ENCODE measurements at places on chromosomes 4 and X. TPM values are rescaled to one million over a fixed set of nuclear protein-coding genes. Genes with fewer than 3 reads are reported as not detected.

Gene IL13RA1
- 27.8 TPM for polyA plus RNA-seq

Gene MAGEA2
- polyA plus RNA-seq, result not detected

Gene EVC2
- polyA plus RNA-seq, result 1.1 TPM

Gene GRIA2
- not detected for polyA plus RNA-seq

Gene CHRDL1
- not detected for polyA plus RNA-seq

Gene ERCC6L
- polyA plus RNA-seq, result 4.1 TPM

DNA sequence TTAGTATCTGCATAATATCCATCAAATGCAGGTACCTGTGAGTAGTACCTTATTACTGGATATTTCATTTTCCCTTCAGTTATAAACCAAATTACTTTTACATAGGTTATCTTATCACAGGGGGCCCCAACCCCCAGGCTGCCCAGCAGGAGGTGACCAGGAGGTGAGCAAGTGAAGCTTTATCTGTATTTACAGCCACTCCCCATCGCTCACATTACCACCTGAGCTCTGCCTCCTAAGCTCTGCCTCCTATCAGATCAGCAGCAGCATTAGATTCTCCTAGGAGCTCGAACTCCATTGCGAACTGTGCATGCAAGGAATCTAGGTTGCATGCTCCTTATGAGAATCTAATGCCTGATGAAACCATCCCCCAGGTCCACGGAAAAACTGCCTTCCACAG lies 6.3 kb downstream of the PRSS12 start:
- peaks cover 13% of the 10 kb centered on the region for H3K4me1 ChIP-seq
- H3K36me3 ChIP-seq, result no peaks in the 10 kb centered on the region
- no peaks in the 10 kb centered on the region for H3K27me3 ChIP-seq
- no peak for DNase-seq
- H3K27ac ChIP-seq, result no peak overlapping the region

DNA sequence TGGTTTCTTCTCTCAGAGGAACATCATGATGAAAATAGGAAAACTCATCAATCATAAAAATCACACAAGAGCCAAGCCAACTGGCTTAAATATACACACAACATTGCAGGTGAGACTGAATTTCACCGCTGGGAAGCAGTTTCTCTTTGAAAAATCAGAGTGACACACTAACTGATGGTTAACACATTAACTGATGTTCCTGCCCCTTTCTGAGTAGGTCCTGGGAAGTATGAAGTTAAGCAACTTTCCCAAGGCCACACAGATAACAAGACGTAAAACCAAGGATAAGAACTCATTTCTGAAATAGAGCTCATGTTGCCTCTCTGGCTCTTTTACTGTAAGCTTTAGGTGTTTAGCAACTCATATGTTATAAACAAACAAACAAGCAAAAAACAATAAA lies 813.7 kb upstream of the HS3ST1 start:
- DNase-seq, result no peak
- H3K27ac ChIP-seq, result no peak overlapping the region
- H3K4me3 ChIP-seq, result no peak overlapping the region

DNA sequence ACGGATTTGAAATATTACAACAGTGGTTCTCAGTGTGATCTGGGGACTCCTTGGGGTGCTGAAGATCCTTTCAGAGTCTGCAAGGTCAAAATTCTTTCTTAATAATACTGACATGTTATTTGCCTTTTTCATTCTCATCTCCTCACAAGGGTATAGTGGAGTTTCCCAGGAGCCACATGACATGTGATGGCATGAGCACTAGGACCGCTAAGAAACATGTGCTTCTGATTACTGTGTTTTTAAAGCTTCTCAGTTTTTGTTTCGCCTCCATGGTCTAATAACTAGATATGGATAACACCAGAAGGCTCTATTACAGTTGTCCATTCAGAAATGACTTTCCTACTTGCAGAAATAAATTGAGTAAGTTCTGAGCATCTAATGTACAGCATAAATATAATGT lies 156.1 kb downstream of the RAB28 start:
- no peak overlapping the region for H3K4me3 ChIP-seq
- no peaks in the 10 kb centered on the region for H3K27me3 ChIP-seq
- no peak overlapping the region for H3K27ac ChIP-seq

DNA sequence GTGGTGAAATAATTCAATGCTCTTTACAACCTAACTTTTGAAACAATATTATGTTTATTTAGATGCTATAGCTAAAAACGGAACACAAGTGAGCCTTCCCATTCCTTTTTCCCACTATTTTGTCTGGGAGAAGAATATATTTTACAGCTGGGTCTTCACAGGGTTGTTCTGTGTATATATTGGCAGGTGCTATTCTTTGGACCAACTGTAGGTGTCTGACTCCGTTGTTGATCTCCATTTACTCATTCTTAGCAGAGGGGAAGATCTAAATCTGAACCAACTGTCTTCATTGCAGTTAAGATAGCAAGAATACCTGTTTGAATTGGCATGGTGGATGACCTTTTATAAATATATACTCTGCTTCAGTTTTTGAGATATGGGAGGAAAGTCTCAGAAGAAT lies 257.4 kb downstream of the CFAP299 start:
- H3K27ac ChIP-seq, result no peak overlapping the region
- H3K27me3 ChIP-seq, result no peaks in the 10 kb centered on the region
- H3K4me3 ChIP-seq, result no peak overlapping the region
- no peaks in the 10 kb centered on the region for H3K36me3 ChIP-seq

GRCh38 chr4:23814996-23815660 lies 74.7 kb downstream of the PPARGC1A start:
- no peak overlapping the region for H3K4me3 ChIP-seq
- no peaks in the 10 kb centered on the region for H3K4me1 ChIP-seq
- no peaks in the 10 kb centered on the region for H3K36me3 ChIP-seq
- no peaks in the 10 kb centered on the region for H3K27me3 ChIP-seq
- no peak for DNase-seq
- no peak overlapping the region for H3K27ac ChIP-seq

GRCh38 chr4:189071241-189071640 lies 869.4 kb upstream of the FRG1 start:
- H3K4me3 ChIP-seq, result no peak overlapping the region
- H3K4me1 ChIP-seq, result no peaks in the 10 kb centered on the region
- H3K27ac ChIP-seq, result no peak overlapping the region
- H3K27me3 ChIP-seq, result no peaks in the 10 kb centered on the region
- no peak for DNase-seq

DNA sequence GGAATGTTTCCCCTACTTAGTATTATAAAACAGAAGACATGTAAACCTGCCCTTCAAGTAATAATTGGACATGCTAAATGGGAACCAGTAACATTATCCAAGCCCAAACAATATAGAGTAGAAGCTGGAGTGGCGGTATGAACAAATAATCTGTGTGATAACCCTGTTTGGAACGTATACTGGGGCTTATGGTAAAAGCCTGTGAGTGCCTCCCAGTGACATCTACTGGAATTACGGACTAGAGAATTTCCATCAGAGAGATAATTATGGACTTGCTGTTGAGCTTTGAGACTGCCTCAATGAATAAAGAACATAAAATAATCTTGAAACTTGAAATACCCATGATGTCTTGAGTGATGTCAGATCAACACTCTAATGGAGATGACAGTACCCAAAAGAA lies 406.3 kb upstream of the GRIA3 start:
- no peaks in the 10 kb centered on the region for H3K27me3 ChIP-seq
- DNase-seq, result no peak
- no peak overlapping the region for H3K4me3 ChIP-seq
- no peaks in the 10 kb centered on the region for H3K36me3 ChIP-seq
- H3K4me1 ChIP-seq, result no peaks in the 10 kb centered on the region

DNA sequence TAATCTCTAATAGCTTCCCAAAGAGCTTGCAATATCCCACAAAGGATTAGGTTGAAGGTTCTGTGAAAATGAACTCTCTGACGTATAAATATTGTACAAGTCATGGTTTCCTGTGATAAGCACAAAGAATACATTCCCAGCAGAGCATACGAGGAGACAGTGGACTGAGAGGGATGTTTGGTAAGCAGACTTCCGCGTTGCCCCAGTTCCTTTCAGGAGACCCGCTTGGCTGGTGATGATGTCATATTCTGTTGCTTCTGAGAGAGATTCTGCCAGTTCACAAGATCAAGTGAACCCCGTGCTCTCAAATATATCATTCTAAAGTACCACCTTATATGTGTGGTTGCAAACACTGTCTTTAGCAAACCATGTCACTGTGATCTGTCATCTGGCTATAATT lies 323.9 kb upstream of the CASK start:
- no peaks in the 10 kb centered on the region for H3K27me3 ChIP-seq
- H3K4me3 ChIP-seq, result no peak overlapping the region
- no peak for DNase-seq
- no peaks in the 10 kb centered on the region for H3K36me3 ChIP-seq

DNA sequence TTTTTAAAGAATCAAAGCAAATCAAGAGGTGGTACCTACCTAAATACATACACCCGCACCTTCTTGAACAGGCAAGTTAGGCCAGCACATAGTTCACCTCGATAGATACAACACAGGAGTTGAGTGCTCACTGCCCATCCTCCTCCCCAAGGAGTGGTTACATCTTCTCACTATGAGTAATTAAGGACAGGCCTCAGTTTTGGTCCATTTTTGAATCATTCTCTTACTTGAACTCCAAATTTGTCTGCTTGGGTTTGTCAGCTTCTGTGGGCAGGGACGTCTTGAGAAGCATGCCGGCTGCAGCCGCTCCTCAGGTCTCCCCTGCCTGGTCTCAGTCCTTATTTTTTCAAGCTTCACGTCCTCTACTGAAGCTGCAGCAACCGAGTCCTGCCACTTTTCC lies 190.6 kb upstream of the RBPJ start:
- DNase-seq, result no peak
- no peaks in the 10 kb centered on the region for H3K36me3 ChIP-seq
- peaks cover 3% of the 10 kb centered on the region for H3K27me3 ChIP-seq
- H3K27ac ChIP-seq, result no peak overlapping the region
- no peak overlapping the region for H3K4me3 ChIP-seq

DNA sequence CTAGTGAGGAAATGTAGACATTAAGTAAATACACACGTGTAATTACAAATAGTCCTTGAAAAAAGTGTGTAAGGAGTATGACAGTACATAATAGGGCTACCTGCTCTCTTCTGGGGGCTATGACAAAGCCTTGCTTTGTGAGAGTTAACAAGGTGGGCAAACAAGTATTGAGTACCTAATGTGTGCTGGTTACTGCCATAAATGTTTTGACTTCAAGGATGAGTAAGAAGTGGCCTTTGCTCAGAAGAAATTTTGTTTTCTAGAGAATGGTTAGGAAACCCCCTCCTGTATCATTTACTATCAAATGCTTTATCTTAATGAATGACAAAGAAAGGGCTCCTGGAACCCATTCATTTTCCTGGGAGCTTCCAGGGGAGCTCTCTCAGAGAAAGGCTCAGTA lies 167.0 kb upstream of the CASK start:
- no peak overlapping the region for H3K4me3 ChIP-seq
- no peaks in the 10 kb centered on the region for H3K4me1 ChIP-seq
- H3K36me3 ChIP-seq, result no peaks in the 10 kb centered on the region
- no peaks in the 10 kb centered on the region for H3K27me3 ChIP-seq

- no peaks in the 10 kb centered on the region for H3K4me1 ChIP-seq
- no peak for DNase-seq
Observed at GRCh38 chrX:1576201-1576992, 15.0 kb upstream of the AKAP17A start.

DNA sequence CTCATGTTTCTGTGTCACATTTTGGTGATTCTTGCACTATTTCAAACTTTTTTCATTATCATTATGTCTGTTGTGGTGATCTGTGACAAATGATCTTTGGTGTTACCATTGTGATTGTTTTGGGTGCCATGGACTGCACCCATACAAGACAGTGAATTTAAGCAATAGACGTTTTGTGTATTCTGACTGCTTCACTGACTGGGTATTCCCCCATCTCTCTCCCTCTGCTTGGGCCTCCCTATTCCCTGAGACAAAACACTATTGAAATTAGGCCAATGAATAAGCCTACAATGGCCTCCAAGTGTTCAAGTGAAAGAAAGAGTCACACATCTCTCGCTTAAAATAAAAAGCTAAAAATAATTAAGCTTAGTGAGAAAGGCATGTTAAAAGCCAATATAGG lies 60.2 kb downstream of the BANK1 start:
- H3K4me3 ChIP-seq, result no peak overlapping the region
- H3K27ac ChIP-seq, result no peak overlapping the region
- H3K4me1 ChIP-seq, result no peaks in the 10 kb centered on the region
- DNase-seq, result no peak

DNA sequence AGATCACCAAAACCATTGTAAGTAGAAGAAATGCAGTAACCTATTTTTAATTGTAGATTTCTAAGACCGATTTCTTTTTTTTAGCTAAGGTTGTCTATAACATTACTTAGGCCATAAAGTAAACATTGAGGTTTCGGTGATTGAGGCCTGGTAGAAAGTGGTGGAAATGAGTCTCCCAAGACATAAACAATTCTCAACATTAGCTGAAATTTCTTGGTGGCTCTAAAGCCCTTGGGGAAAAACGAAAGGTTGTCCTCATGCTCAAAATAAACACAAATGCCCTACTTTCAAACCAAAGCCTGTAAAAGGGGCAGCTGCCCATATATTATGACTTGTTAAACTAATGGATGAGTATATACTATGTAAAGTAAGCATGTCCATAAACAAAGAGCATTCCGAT lies 98.8 kb downstream of the SCFD2 start:
- no peak overlapping the region for H3K27ac ChIP-seq
- no peak overlapping the region for H3K4me3 ChIP-seq
- no peaks in the 10 kb centered on the region for H3K4me1 ChIP-seq
- no peak for DNase-seq

GRCh38 chr4:178105242-178105641 lies 663.0 kb upstream of the AGA start:
- no peaks in the 10 kb centered on the region for H3K4me1 ChIP-seq

GRCh38 chrX:38845426-38845825 lies 44.2 kb downstream of the MID1IP1 start:
- no peaks in the 10 kb centered on the region for H3K36me3 ChIP-seq
- H3K4me3 ChIP-seq, result no peak overlapping the region
- H3K4me1 ChIP-seq, result no peaks in the 10 kb centered on the region
- no peak for DNase-seq
- no peaks in the 10 kb centered on the region for H3K27me3 ChIP-seq

Data from keratinocyte (primary cell).